DMS79 treated with DMSO at 0.1 percent for 48 hours (cell line): ENCODE measurements at places on chromosomes 6 and 20.

- DNase-seq, result no peak
Measured at GRCh38 chr20:47020231-47020630, 125.6 kb downstream of the EYA2 start.

DNA sequence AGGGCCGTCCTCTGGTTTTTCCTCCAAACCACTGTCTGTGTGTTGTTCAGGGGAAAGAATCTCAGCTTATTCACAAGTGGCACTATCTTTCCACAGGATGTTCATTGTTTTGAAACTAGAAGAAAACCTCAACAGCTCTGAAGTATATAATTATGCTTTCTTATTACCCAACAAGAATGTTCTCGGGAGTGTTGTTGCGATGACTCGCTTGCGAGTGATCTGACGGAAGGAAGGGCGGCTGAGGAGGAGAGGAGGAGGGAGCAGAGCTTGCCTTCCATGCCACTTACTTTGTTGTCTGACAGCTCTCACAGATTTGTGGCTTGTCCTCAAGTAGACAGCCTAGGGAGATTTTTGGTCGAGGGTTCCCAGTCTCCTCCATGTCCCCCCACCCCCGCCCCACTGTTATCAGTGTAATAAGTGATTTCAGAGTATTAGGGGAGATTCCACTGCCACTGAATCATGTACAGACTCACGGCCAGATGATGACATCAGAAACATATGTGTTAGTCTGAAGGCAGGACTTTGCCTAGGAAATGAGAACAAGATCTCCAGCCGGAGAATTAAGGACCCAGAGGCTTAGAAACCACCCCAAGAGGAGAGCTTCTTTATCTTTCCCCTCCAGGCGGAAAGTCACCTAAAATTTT lies 80.7 kb upstream of the CCN6 start:
- DNase-seq, result peak; percentile 27

DNA sequence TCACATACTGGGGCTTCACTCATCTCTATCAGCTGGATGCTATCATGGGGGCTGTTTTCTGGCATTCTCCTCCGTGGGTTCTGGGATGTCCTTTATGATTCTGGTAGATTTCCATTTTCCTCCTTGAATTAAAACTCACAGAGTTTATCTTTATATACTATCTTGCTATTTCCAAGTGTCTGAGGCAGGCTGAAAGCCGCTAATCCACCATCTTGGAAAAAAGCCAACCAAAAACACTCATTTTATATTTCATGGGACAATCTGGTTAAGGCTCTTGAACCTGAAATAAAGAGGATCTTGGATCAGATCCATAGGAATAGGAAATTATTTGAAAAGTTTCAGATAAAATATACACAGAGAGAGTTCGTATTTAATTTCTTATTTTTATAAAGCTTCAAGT lies 86.0 kb downstream of the AFG1L start:
- no peak for DNase-seq

- no peak for DNase-seq
Measured at GRCh38 chr20:1827974-1828785, 67.0 kb upstream of the SIRPA start.

DNA sequence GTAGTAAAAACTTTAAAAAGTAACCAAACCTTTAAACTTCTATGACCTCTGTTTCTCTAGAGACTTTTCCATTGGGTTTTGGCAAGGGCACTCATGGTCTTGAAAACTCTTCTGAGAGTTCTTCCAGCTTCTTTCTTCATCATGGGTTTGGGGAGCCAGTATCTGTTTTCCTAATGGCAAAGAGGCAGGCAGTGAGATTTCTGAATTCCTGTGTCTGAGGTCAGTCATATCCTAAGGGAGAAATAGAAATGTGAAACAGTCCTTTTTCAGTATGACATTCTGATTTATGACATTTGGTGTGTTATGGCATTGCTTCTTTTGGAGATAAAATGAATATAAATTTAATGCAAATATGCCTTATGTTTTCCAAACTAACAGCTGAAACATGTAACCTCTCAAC lies 518.5 kb upstream of the MARCKS start:
- DNase-seq, result no peak

DNA sequence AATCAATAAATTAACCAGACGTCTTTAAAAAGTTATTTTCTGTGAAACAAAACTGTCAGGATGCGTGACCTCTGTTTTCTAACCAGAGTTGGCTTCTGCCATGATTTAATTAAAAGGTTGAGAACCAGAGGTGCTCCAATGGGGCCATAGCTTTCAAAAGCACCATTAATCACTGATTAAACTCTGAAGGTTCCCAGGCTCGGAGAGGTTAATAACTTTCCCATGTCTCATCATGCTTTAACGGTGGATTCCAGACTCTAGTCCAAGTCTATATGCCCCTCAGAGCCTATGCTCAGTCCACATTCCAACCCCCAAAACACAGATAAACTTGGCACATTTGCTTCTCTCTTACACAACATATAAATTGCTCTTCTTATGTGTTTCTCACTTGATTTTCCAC lies 95.5 kb downstream of the SNAP91 start:
- no peak for DNase-seq

- DNase-seq, result no peak
Measured at GRCh38 chr6:54282186-54282585, 26.1 kb upstream of the TINAG start.

GRCh38 chr20:59708326-59708725 lies 104.0 kb downstream of the PHACTR3 start:
- DNase-seq, result no peak

GRCh38 chr20:46071573-46071972 lies 18.2 kb downstream of the NCOA5 start:
- DNase-seq, result no peak

- no peak for DNase-seq
Measured at GRCh38 chr6:105014954-105015353, 58.0 kb downstream of the LIN28B start.

GRCh38 chr6:37451441-37452193 lies 18.6 kb downstream of the CMTR1 start:
- peak; percentile 54 for DNase-seq
